Umbilical cord (tissue), 2 donors: ENCODE measurements at places on chromosomes 2 and 18.
A peak's percentile ranks its signal among the peaks of the same experiment; 100 is the strongest.

DNA sequence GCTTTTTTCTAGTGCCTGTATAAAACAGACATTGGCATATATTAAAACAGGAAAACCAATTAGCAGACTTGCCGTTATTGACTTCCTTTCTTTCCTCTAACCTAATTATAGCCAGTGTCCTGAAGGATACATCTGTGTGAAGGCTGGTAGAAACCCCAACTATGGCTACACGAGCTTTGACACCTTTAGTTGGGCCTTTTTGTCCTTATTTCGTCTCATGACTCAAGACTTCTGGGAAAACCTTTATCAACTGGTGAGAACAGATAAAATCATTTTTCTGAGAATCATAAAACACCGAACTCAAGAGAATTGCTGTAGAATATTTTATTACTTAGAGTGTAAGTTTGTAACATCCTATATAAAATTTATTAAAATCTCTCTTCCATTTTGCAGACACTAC, 74.3 kb downstream of the SCN2A start:
- no peak for DNase-seq

GRCh38 chr2:156466739-156467405, 30.7 kb downstream of the GPD2 start:
- peak; percentile 46 for DNase-seq

DNA sequence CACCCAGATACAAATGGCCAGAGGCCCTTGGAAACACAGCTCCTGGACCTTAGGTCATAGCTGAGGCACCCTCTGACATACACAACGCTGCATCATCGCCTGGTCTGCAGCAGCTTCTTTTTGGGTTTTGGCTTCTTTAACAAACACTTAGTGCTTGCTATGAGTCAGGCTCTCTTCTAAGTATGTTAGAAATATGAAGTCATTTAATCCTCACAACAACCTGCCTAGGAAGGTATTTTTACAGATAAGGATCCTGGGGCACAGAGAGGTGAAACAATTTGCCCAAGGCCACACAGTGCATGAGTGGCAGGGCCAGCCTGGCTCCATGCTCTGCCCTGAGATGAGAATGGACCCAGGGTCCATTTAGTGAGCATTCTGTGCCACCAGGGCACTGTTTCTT, 96.6 kb downstream of the TMEM17 start:
- DNase-seq: peak; percentile 27

GRCh38 chr2:226187616-226188015, 612.0 kb downstream of the IRS1 start:
- DNase-seq: peak; percentile 95

GRCh38 chr18:69866212-69866611, 81.5 kb downstream of the CD226 start:
- DNase-seq: no peak

DNA sequence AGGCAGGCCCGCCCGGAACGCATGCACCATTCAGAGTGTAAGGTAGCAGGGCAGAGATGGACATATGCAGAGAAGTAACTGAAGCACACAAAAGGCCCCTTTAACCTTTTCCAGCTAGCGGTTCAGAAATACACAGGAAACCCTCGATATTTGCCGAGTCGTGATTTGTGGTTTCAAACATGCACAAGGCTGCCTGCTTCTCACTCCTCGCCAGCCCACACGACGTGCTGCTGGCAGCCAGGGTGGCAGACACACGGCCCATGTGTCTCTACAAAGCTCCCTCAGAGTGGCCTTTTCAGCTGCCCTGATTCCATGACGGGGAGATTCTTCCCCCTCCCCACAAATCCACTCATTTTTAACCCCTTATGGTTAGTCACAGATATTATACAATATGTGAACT, 23.6 kb downstream of the ZBTB7C start:
- DNase-seq: no peak

GRCh38 chr2:128922154-128922553, 603.5 kb upstream of the HS6ST1 start:
- no peak for DNase-seq

GRCh38 chr2:114040826-114041225, 150.9 kb downstream of the ACTR3 start:
- DNase-seq: no peak

DNA sequence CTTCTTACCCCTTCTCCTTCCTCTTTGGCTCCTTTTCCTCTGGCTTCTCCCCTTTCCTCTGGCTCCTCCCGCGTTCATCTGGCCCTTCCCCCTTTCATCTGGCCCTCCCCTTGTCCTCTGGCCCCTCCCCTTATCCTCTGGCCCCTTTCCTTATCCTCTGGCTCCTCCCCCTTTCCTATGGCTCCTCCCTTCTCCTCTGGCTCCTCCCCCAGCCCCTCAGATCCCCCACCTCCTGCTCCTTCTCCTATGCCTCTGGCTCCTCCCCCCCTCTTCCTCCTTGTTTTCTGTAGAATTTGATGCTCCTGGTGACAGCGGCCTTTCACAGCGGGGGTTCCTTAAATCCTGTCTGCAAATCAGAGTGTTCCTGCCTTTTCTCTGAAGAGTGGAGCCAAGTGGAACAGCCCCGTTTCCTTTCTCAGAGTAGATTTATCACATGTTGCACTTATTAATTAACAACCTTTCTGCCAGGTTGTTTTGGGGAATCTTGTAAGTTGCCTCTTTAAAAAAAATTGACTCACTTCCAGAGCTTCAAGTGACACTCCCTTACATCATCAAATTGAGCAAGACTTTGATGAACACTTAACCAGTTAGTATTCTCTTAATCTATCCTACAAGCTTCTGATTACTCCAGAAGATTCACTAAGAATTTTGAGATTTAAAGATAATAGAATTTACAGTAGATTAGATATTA, 27.9 kb downstream of the FABP1 start:
- no peak for DNase-seq

DNA sequence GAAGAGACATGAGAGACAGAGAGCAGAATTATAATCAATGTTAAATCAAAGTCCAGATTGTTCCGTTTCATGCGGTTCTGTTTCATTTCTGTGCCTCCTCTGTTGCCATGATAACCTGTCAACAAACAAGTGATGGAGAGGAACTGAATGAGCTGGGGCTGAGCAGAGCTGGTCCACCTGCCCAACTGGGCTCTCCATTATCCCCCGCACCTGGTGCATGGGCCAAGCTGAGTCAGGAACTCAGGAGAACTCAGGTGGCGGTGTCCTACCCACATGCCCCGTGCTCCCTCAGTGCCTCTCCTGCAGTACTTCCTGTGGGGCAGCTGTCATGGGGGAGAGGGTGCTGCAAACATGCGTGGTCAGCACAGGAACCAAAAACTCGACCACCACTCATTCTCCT, 178.8 kb downstream of the TTC32 start:
- no peak for DNase-seq

DNA sequence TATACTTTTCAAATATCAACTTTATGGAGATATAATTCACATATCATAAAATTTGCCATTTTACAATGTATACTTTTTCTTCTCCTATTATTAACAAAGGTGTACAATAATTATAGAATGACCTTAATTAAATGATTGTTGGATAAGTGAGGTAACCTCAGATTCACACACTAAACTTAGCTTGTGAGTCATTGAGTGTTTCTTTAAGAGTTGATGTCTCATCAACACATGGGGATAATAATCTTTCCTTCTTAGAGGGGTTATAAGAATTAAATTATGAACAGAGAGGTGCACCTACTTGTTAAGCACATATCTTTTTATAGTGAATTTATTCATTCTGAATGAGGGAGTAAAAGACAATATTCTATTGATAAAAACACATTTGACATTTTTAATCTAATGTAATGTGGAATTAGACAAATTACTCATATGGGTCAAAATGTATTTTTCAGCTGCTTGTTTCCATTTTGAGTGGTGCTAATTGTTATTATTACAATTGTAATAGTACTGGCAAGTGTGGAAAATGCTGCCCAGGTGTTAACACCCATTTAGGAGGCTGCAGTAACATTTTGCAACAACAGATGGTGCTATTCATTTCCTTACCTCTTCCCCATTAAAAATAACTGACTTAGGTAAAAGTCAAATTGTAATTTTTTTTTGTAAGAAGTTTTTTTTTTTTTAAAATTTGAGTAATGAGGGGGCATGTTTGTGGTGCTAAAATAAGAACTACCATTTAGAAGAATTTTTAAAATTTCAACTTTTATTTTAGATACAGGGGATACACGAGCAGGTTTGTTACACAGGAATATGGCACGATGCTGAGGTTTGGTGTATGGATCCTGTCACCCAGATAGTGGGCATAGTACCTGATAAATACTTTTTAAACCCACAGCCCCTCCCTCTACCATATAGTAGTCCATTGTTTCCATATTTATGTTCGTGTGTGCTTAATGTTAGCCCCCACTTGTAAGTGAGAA, 32.1 kb upstream of the DYNAP start:
- DNase-seq: no peak

- DNase-seq: no peak
Measured at GRCh38 chr18:79679552-79680099, at the start of gene CTDP1. Gene CTDP1 (plus strand): TSS chr18:79679803. CDS start chr18:79679948, 145 bp downstream.

GRCh38 chr2:58339548-58340243, 98.6 kb upstream of the FANCL start:
- DNase-seq: no peak

DNA sequence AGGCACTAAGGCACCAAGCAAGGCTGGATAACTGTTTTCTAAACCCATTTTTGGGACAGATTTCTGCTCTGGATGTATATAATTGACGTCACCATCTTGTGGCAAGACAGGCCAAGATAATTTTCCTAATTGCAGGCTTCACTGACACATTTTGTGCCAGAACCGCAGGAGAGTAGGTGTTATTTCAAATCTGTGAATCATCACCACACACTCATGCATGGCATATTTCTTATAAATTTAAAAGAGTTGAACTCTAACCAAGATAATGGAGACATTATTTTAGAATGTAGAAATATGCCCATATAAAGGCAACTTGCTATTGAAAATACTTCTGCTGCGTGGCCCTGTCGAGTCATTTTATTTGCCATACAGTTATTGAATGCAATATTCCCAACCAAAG, 68.3 kb upstream of the ACYP2 start:
- no peak for DNase-seq

GRCh38 chr2:43429369-43429768, 166.5 kb downstream of the THADA start:
- DNase-seq: no peak

- no peak for DNase-seq
Measured at GRCh38 chr2:138632066-138632620, 130.6 kb downstream of the SPOPL start.

- DNase-seq: no peak
Measured at GRCh38 chr2:109680523-109681297, 66.5 kb downstream of the SOWAHC start.

DNA sequence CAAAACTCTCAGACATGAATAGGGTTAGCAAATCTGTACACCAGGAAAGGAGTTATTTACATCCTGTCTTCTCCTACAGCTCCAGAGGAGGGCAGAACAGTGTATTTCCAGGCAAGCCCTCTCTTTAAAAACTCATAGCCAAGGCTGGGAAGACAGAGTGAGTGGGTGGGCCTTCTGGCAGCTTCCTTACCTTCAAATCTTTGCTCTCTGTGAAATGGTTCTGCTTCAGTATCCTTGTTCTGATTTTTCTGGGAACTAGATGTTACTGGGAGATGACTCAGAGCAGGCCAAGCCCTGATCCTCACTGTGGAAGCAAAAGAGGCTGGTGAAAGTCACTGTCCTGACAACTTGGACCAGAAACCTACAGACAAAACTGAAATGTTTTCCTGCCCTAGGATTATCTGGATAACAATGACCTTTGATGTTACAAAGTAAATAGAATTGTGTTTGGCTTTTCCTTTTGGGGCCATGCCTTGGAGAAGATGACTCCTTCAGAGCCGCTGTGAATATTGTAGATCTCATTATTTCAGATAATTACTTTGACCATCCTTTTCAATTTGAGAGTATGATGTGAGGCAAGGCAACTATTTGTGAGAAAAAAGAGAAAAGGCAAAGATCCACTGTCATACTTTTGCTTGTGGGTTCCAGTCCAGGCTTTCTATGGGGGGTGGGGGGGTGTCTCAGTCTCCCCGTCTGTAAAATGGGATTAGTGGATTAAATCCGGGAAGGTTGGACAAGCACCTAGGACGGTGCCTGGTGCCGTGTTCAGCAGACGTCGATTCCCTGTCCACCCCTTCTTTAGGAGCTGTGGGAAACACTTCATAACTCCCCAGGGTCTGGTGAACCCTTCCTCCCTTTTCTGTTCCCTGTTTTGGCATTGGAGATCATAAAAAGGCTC, 644 bp upstream of the QPCT start:
- peak; percentile 75 for DNase-seq

GRCh38 chr2:29115797-29116781, 874 bp downstream of the CLIP4 start:
- peak; percentile 46 for DNase-seq

DNA sequence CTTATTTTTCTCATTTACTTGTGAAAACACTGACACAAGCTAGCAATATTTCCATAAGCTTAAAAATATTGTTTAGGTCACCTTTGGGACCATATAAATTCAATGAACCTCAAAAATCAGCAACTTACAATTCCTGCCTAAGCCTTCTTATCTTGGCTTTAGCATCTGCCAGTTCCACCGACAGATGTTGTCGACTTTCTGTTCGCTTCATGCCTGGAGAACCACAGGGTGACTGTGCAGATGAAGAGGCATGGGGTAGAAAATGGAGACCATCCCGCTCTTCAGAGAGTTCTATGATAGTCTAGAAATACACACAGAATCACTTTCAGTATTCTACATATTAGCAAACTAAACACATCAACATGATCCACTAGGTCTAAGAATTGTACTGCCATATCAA, 64.2 kb downstream of the CCDC88A start:
- no peak for DNase-seq

DNA sequence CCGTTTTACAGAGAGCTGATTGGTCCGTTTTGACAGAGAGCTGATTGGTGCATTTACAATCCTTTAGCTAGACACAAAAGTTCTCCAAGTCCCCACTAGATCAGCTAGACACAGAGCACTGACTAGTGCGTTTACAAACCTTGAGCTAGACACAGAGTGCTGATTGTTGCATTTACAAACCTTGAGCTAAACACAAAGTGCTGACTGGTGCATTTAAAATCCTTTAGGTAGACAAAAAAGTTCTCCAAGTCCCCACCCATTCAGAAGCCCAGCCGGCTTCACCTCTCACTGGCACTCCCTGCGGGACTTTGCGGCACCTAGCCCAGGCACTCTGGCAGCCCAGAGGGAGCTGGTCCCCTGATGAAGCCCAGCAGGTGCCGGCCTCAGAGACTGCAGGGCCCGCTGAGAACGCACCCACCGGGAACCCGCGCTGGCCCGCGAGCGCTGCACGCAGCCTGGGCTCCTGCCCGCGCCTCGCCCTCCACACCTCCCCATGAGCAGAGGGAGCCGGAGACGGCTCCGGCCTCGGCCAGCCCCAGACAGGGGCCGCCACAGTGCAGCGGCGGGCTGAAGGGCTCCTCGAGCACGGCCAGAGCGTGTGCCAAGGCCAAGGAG, 508.1 kb upstream of the CHAC2 start:
- DNase-seq: no peak

- no peak for DNase-seq
Measured at GRCh38 chr2:209592106-209592505, 168.3 kb downstream of the MAP2 start.

- no peak for DNase-seq
Measured at GRCh38 chr2:137924019-137924418, 40.3 kb upstream of the HNMT start.

GRCh38 chr18:37334631-37335408, 230.8 kb downstream of the CELF4 start:
- DNase-seq: no peak

GRCh38 chr18:50674307-50674980, 114.6 kb downstream of the MAPK4 start:
- DNase-seq: no peak
